ENCODE measurements at places on chromosomes 3 and 15. TPM values are rescaled to one million over a fixed set of nuclear protein-coding genes. Genes with fewer than 3 reads are reported as not detected.

DNA sequence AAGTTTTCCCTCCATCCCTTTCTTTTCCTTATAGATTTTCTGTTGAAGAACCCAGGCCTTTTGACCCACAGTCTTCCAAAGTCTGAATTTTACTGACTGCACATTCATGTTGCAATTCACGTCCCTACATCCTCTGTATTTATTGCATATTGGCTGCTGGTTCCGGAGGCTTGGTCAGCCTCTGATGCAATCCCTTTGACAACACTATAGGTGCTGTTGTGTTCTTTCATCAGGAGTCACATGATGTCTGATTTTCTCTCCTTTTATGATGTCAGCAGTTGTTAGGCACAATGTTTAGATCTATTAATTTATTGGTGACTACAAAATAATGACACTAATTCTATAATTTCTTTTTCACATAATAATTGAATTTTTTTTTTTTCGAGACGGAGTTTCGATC lies 8.7 kb downstream of the CYP1A1 start:
- no peak overlapping the region for H3K27ac ChIP-seq
- H3K4me3 ChIP-seq, result no peak overlapping the region
- no peak for DNase-seq
- H3K27me3 ChIP-seq, result no peaks in the 10 kb centered on the region
- no peaks in the 10 kb centered on the region for H3K4me1 ChIP-seq

Gene UROC1
- not detected for total RNA-seq

Gene TGFBR2
- 37.0 TPM for total RNA-seq

GRCh38 chr3:15926871-15927270 lies 129.1 kb upstream of the ANKRD28 start:
- H3K36me3 ChIP-seq, result no peaks in the 10 kb centered on the region
- H3K4me1 ChIP-seq, result no peaks in the 10 kb centered on the region
- DNase-seq, result no peak
- H3K4me3 ChIP-seq, result no peak overlapping the region

DNA sequence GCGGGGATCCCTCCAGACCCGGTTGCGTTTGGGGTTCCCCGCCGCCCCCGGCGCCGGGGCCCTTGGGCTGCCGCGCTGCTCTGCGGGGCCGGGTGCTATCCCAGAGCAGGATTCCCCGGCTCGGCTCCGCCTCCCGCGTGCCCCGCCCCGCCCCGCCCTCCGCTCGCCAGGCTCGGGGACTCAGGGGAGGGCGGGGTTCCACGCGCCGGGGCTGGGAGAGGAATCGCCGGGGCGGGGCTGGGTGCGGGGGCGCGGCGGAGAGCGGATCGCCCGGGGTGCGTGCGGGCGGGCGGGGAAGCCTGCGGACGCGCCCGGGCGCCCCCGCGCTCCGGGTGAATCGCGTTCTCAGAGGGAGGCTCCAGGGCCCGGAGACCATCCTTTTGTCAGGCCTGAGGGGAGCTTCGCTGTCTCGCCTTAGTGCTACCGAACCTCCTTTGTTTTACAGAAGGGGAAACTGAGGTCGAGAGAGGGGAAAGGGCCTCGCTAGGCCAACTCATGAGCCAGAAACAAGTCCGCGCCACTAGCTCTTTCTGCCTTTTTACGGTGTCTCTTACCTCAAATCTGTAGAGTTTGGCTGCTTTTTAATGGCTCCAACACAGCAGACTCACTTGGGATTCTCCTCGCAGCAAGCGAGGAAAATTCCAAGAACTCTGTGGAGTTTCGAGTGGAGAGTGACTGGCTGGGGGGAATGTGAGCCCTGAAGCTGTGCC lies at the start of gene TMEM158:
Gene TMEM158 (minus strand): TSS at position 82 of the 710 bp plus-strand sequence. CDS start 260 bp downstream, outside the sequence.
- H3K4me3 ChIP-seq, result peak within 1 kb of the TSS; percentile 40
- no peaks in the 10 kb centered on the region for H3K36me3 ChIP-seq
- H3K27me3 ChIP-seq, result peaks cover 68% of the 10 kb centered on the region

GRCh38 chr15:33636958-33637357 lies 326.2 kb downstream of the RYR3 start:
- DNase-seq, result no peak
- no peak overlapping the region for H3K4me3 ChIP-seq
- no peaks in the 10 kb centered on the region for H3K27me3 ChIP-seq
- H3K4me1 ChIP-seq, result no peaks in the 10 kb centered on the region
- no peak overlapping the region for H3K27ac ChIP-seq
- H3K36me3 ChIP-seq, result no peaks in the 10 kb centered on the region

DNA sequence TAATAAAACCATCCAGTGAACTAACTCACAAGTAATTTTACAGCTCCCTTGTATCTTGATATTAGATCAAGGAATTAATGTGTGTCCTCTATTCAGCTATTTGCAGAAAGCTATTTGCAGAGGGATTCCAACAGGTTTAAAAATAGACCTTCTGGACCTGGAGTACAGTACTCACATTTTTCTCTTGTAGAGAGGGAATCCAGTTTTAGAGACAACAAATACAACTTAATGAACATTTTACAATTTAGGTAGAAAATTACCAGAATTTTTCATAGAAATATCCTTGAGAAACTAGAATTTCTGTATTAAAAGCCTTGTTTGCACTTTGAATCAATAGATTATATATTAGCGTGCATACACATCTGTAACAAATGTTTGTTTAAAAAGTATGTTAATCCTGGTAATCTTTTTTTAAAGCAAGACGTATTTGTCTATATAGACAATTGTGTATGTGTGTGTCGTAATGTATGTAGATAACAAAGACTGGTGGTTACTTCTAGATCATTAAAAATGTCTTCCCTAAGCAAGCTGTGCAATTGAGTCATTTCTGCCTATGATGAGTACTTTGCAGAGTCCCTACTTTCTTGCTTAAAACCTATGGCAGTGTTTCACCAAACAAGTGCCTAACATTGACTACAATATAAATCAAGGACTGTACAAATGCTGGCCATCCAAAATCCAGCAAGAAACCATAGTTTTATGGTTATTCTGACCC lies 57.9 kb downstream of the PPP2R3A start:
- no peaks in the 10 kb centered on the region for H3K4me1 ChIP-seq
- DNase-seq, result no peak
- no peak overlapping the region for H3K27ac ChIP-seq
- no peaks in the 10 kb centered on the region for H3K36me3 ChIP-seq
- no peak overlapping the region for H3K4me3 ChIP-seq
- H3K27me3 ChIP-seq, result peaks cover 9% of the 10 kb centered on the region

DNA sequence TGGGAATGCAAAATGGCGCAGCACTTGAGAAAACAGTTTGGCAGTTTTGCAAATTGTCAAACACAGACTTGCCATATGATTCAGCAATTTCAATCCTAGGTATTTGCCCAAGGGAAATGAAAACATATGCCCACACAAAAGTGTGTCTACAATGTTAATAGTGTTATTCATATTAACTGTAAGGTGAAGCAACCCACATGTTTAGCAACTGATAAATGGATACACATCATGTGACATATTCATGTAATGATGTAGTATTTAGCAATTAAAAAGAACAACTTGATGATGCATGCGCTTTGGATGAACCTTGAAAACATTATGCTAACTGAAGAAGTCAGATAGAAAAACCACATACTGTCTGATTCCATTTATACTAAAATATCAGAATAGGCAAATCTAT lies 539.0 kb upstream of the PPP2R3A start:
- DNase-seq, result no peak
- no peaks in the 10 kb centered on the region for H3K4me1 ChIP-seq
- no peaks in the 10 kb centered on the region for H3K27me3 ChIP-seq
- H3K36me3 ChIP-seq, result no peaks in the 10 kb centered on the region

Gene GASK1A
- not detected for total RNA-seq

DNA sequence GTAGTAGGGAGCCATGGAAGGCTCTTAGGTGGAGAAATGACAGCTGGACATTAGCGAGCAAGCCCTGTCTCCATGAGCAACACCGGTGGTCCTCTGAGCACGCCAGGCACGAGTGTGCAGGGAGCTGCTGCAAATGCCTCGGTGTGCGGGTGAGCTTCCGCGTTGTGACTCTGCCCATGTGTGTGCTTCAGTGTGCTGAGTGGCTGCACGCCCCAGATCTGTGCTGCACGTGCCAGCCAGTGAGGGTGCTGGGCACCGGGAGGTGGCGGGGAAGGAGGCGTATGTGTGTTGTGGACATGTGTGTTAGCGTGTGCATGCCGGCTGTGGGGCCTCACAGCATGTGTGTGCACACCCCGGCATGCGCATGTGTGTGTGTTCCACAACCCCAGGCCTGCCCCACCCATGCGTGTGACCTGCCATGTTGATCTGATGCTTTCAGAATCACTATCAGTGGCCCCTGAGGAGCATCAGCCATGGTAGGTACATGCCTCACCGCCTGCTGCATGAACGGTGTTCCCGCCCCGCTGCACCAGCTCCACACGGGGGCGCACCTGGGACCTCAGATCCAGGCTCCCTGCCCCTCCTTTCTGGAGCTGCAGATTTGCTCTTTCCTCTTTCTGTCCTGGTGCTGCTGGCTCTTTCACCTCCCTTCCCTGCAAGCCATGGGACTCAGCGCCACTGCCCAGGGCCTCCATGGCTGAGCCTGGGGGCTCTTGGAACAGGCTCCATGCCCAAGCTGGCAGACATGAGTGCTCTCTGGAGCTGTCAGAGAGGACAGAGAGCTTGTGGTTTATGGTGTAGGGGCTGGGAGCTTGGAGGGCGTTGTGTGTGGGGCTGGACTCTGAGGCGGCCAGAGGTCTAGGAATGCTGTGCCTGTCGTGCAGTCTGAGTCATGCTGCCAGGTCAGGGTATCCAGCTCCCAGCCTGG lies 169.4 kb downstream of the TBC1D2B start:
- H3K27me3 ChIP-seq, result peaks cover 16% of the 10 kb centered on the region
- peaks cover 2% of the 10 kb centered on the region for H3K4me1 ChIP-seq
- H3K4me3 ChIP-seq, result no peak overlapping the region
- DNase-seq, result peak; percentile 80
- no peaks in the 10 kb centered on the region for H3K36me3 ChIP-seq
- H3K27ac ChIP-seq, result no peak overlapping the region
